Posterior cingulate gyrus (tissue), 11 donors: ENCODE measurements at places on chromosomes 2 and 18.

- DNase-seq, result no peak
These were observed 118.5 kb upstream of the UNC80 start for GRCh38 chr2:209653134-209653533.

- DNase-seq, result no peak
These were observed 58.8 kb upstream of the LYPD6 start for GRCh38 chr2:149271575-149271974.

DNA sequence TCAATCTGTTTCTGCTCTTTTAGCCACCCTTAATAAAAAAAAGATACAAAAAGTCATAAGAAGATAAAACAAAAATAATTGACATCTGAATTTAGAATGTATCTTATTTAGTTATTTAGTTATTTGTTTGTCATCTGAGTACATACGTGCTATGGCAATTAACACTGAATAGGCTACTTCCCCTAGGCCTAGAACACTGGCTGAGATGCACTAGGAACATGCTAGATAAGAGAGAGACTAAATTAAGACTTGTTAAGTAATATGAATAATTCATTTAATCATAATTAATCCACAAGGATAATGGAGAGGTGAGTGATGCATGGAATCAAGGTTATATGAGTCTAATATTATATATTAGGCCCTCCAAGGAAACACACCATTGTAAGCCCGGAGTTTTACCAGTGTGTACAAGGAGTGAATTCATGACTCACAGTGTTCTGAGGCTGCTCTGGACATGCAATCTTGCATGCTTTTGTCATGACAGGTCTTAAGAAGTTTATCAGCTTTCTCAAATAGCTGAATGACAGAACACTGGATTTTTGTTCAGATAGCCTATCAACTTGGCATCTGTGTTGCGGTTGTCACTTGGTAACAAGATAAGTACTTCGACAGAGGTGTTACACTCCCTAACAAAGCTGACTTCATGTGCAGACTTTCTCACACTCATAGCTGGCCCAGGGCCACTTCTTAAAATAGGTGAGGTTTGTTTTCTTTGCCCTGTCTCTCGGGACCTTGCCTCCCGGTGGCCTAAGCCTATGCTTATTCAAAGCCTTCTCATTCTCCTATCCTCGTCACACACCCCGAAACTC lies 5.0 kb upstream of the SERPINB2 start:
- DNase-seq, result no peak

- DNase-seq, result peak; percentile 56
These were observed 64.9 kb downstream of the DNMT3A start for GRCh38 chr2:25276569-25277465.

DNA sequence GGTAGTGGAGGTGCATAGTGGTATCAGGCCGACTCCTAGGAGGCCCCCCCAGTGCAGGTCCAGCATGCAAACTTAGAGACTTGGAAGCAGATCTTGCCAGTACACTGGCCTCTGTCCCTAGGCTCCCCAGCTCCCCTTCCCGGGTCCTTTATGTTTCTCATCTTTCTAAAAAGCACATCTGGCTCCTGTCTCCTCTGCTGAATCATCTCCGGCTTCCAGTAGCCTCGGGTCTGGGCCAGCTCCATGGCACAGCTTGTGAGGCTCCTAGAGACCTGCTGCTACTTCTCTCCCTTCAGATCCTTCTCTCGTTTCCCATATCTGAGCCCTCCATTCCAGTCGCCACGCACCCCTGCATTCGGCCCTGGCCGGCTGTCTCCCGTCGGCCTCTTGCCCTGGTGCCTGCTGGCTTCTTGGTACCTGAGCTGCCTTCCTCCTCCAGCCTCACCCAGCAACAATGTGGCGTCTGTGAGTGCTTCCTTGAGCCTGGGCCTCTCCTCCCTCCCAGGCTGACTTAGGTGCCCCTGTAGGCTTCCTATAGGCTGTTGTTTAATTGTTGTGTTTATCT lies 6.6 kb downstream of the TRAF3IP1 start:
- DNase-seq, result no peak

GRCh38 chr18:62420151-62420512 lies 95.0 kb downstream of the TNFRSF11A start:
- DNase-seq, result no peak

GRCh38 chr18:72830109-72830508 lies 37.7 kb downstream of the NETO1 start:
- peak; percentile 93 for DNase-seq

DNA sequence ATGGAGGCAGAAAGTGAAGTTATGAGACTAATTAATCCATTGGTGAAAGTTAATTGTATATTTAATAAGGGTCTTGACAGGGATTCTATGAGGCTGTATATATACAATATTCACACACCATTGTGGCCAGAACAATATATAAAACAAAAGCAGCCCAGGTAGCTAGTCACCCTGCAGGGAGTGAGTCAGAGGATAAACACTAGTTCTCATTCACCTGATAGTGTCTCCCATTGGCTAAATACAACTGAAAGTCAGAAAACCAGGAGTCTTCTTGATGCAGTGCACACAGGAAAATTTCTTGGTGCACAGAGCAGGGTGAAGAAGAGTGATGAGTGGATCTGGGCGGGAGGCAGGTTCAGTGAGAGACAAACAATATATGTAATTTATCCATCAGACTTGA lies 465.2 kb downstream of the ERBB4 start:
- no peak for DNase-seq

GRCh38 chr2:241870611-241871537 lies 1.3 kb downstream of the RTP5 start:
- peak; percentile 28 for DNase-seq

DNA sequence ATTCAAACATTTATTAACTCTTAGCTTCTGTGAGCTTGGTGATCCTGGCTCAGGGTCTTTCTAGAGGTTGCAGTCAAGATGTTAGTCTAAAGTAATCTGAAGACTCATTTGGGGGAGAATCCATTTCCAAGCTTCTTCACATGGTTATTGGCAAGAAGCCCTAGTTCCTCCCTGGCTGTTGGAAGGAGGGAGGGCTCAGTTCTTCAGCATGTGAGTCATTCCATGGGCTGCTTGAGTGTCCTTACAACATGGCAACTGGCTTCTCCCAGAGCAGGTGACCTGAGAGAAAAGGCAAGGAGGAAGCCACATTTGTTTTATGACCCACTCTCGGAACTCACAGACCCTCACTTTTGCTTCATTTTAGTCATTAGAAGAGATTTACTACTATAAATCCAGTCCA lies 10.6 kb upstream of the C2orf74 start:
- no peak for DNase-seq

DNA sequence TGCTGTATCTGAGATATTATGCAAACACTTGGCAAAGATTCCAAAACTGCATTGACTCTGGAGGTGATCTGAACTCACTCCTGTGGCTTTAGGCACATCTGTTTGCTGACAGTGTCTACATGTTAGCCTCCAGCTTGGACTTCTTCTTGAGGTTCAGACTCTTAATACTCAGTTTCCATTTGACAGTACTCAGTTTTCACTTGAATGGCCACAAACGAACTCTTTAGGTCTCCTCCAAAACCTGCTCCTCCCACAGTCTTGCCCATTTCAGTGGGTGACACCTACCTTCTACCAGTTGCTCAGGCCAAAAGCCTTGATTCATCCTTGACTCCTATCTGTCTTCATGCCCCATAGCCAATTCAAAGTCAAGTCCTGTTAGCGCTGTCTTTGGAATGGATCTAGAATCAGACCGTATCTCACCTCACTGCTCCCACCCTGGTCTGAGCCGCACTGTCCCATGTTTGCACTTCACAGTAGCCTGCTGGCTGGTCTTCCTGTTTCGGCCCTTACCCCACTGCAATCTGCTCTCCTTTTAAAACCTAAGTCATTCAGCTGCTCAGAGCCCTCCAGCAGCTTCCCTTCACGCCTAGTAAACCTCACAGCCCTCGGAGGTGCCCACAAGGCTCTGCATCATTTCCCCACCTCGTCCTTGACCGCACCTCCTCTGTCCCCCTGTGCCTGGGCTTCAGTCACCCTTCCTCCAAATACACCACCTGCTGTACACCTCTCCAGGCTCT lies 10.5 kb downstream of the ATG16L1 start:
- DNase-seq, result no peak

DNA sequence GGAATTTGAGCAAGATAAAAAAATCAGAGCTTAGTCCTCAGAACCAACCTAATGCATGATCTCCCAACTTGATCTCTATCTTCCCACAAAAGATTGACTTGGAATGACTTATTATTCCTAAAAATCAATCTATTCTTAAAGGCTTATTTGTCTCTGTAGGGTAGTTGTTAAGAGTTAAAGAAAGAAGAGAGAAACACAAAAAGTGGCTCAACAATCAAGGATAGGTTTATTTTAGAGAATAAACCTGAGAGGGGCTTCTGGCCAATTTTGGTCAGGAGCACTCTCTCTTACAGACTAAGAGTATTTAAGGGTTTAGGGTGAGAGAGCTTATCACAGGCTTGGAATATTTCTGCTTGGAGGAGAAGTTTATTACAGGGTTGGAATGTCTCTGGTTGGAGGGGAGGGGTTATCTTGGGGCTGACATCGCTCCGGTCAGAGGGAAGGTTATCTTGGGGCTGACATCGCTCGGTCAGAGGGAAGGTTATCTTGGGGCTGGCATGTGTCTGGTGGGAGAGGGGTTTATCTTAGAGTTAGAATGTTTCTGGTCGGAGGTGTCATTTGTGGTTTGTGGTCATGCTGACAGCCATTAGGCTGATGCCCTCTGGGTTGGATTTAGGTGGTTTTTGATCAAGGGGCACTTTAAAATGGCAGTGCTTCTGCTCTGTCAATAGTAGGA lies 2.4 kb upstream of the MFF start:
- DNase-seq, result no peak

- DNase-seq, result no peak
These were observed 22.1 kb downstream of the IL1F10 start for GRCh38 chr2:113089916-113090315.

- DNase-seq, result no peak
These were observed 95.1 kb downstream of the COMMD1 start for GRCh38 chr2:62000538-62000937.

DNA sequence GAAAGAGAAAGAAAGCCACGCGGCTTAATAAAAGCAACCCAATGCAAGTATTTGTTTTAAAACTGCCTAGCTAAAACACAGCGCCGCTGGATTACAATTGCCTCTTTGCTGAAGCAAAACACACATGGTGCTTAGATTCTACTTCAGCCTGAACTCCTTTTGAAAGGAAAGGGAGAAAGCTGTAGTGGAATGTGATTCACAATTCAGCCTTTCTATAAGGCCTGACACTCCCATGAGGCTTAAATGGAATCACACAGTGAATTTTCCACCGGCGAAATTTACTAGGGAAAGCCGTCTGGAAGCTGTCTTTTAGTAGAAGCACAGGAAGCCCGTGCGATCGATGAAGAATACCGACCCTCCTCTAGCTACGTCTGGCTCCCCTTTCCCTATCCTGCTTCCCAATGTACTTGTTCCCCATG lies 348.0 kb downstream of the DLGAP1 start:
- no peak for DNase-seq

DNA sequence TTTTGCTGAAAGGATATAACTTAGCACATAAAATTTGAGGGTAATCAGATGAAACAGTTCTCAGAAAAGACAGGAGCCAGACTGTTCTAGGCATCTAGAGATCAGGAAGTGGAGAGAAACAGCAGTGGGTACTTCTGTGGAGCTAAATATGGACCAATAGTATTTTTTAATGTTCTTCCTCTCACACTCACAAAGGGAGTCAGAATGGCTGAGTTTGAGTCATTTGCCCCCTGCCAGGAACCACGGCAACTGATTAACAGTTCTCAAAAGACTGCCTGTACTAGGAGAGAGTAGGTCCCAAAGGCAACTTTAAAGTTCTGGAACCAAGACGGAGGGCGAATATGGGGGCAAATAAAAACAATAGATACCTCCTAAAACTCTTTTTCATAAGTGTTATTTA lies 107.5 kb downstream of the GULP1 start:
- no peak for DNase-seq

DNA sequence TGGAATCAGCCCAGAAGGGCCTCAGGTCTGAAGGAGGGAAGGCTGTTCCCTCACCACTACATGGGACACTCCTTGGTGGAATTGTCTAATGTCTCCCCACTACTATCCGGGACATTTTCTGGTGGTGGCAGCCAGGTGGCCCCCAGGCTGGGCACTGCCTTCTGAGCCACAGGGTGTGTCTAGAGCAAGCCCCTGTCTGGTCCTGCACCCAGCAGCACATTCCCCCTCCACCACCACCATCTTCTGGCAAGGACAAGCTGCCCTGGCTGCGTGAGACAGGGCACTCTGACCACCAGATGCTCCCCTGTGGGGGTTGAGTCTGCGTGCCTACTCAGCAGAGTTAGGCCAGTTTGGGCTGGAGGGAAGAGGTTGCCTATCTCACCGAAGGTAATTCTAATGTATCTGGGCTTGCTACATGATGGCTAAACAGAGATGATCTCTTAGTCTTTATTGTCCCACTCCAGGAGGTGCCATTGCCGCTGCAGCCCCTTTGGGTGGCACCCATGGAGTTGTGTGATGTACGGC lies 106.3 kb downstream of the PLB1 start:
- no peak for DNase-seq

- DNase-seq, result no peak
These were observed 229.2 kb downstream of the GLI2 start for GRCh38 chr2:120964819-120965218.

DNA sequence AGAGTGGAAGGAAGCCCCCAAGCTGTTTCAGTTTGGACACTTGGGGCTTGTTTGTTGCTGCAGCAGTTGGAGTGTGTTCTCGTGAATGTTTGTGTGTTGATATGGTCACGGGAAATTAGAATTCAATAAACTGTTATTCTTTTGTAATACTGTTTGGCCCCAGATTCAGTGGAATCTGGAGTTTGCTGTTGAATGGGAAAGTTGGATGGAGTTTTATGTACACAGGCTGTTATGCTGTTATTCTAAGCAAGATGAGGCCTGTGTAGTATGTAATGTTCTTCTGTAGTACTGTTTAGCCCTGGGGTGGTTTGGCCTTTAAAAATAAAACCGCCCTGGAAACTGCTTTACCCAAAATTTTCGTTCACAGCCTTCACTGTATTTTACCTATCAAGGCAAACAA lies 810.4 kb upstream of the HS6ST1 start:
- no peak for DNase-seq
